Stimulated activated CD4-positive, alpha-beta T cell treated with anti-CD3 and anti-CD28 coated beads, Interleukin-4, amount 100 ng/mL, for 4 hours (primary cell): ENCODE measurements at places on chromosomes 7 and 10.

DNA sequence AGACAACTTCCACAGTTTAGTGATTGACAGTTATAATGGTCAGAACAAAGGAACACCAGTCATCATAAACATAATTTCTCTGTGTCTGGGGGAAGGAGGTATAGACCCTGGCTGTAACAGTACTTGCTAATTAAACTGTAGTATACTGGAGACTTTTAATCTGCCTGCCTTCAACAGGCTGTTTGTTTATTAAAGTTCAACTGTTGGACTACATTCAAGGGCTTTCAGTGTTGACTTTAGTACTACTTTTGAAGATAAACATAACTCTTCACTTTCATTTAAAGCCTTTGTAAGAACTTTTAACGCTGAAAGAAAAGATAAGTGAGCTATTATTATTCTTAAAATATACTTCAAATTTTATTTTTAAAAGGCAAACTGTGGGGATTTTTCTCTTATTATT lies 15.5 kb upstream of the PTTG1IP2 start:
- DNase-seq, result no peak

DNA sequence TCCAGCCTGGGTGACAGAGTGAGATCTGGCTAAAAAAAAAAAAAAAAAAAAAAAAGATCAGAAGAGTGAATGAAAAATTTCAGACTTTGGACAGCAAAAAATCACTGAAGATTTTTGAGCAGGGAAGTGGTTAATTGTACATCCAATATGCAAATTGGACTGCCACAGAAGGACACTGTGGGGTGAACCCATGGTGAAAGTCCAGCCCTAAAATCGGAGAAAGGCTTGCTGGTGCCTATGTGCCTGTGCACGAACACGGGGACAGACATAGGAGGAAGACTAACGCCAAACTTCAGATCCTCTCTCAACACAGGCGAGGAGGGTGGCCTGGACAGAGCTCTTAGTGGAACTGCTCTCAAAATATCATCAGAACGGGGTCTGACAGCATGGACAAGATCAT lies 65.5 kb downstream of the FAM171A1 start:
- DNase-seq, result no peak

DNA sequence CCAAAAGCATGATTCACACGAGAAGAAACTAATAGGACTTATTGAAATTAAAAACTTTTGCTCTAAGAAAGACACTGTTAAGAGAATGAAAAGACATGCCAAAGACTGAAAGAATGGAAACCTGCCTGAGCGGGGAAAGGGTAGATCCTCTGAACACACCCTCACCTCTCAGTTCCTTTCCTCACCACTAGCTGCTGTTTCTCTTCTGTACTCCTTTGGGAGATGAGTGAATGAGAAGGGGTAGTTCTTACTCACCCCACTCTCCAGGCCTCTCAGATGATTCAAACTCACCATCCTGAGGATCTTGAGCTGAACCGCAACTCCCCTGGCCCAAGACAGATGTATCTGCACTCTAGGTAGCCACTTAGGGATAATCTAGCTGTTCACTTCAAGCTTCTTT lies 41.9 kb downstream of the IQUB start:
- DNase-seq, result no peak

DNA sequence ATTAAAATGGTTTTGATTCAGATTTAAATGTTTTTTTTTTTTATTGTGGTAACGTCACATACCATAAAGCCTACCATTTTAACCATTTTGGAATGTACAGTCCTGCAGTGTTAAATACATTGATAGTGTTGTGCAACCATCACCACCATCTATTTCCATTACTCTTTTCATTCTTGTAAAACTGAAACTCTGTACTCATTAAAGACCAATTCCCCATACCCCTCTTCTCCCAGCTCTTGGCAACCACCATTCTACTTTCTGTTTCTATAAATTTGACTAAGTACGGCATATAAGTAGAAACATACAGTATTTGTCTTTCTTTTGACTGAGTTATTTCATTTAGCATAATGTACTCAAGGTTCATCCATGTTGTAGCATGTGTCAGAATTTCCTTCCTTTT lies 96.2 kb downstream of the EXOC4 start:
- DNase-seq, result no peak

DNA sequence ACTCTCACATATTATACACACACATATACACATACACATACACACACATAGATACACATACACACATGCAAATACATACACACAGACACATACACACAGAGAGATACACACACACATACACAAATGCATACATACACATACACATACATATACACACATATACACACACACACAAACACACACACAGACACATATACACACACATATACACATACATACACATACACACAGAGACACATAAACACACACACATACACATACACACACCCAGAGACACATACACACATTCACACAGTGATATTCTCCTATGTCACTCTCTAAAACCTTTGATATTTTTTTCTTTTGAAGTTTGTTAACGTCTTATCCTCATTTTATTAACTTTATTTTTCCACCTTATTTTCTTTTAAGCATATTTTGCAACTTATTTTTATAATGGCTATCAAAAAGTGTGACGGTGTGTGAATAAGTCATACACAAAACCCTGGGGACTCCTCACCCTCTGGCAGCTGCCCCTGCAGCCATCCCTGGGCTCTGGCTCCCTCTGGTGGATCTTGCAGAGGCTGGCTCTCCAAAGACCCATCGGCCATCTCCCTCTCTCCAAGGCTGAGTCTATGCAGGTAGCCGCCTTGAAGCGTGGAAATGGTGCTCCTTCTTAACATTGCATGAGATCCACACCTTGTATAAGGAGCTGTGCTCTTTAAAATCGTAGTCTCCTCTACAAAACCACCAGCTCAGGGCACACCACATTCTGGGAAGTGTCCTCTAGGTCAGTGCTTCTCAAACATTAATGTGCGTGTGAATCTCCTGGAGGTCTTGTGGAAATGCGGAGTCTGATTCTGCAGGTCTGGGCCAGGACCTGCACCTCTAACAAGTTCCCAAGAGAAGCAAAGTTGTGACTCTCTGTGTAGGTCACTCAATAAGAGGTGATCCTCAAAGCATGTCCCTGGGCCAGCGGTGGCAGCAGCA lies 4.1 kb upstream of the C10orf120 start:
- peak; percentile 40 for DNase-seq

GRCh38 chr10:31171402-31172083 lies 139.9 kb upstream of the ZNF438 start:
- DNase-seq, result no peak

- no peak for DNase-seq
Measured at GRCh38 chr10:6030217-6030616, 31.9 kb downstream of the IL2RA start.

GRCh38 chr10:73807471-73807870 lies 3.9 kb downstream of the NDST2 start:
- DNase-seq, result no peak

DNA sequence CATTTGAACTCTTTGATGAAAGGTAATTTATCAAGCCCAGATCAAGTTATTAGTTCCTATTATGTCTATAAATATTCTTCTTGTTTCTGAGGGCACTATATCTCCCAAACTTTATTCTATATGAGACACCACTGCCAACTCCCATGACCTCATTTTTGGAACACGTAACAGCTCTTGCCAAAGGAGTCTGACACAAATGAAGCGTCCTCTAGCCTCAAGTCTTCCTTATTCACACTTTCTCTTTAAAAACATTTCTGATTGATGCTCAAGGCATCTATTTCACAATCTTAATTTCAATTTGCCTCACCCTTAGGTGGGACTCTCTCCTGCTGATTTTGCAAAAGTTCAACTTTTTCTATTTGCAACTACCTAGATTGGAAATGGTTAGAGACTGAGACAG lies 848.4 kb downstream of the GATA3 start:
- no peak for DNase-seq

DNA sequence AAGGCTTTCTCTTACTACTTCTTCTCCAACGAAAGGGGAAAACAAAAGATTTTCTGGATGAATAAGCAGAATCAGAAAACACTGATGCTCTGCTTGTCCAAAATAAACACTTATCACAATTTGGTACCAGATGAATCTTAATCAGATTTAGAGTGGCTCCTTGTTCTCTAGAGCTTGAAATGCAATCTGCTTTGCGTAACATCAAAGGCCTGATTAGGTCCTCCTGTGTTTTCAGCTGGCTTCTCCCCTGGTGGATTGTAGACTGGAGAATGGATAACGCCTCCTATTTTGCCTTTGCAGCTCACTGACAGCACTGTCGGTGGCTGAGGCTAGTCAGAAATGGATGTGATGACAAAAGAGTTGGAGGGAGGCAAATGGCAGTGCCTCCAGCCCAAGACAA lies 91.2 kb downstream of the FAM13C start:
- DNase-seq, result no peak

DNA sequence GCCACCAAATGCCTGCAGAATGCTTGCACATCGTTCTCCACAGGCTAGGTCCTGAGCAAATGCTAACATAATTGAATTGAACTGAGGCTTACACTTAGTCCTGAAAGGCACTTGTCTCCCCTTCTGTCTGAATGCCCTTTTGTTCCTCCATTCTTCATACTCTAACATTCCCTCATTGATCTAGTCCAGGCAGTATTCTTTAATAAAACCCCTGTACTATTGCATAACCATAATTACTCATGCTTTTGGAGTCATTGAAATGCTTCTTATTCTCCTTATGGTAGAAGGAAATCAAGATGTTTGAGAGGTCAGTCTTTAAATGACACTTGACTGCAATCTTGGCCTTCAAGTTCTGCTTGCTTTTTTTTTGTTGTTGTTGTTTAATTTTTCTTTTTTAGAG lies 7.1 kb downstream of the PI4K2A start:
- DNase-seq, result no peak

- DNase-seq, result no peak
Measured at GRCh38 chr7:34750209-34750608, 92.2 kb downstream of the NPSR1 start.

DNA sequence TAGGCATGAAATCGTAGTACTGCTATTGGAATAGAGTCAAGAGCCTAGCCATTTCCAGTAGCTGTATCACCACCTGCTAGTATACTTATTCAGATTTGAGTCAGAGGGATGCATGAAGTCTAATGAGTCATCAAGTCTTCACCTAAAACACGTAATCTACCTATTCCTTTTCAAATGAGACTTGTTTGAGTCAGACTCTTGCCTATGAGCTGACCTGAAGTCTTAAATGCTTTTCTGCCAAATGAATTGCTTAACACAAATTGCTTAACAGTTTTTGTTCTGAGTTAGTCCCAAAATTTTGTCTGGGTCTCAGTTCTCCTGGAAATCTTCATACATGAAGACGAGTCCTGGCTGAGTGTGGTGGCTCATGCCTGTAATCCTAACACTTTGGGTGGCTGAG lies 165.2 kb downstream of the GNAT3 start:
- DNase-seq, result no peak

DNA sequence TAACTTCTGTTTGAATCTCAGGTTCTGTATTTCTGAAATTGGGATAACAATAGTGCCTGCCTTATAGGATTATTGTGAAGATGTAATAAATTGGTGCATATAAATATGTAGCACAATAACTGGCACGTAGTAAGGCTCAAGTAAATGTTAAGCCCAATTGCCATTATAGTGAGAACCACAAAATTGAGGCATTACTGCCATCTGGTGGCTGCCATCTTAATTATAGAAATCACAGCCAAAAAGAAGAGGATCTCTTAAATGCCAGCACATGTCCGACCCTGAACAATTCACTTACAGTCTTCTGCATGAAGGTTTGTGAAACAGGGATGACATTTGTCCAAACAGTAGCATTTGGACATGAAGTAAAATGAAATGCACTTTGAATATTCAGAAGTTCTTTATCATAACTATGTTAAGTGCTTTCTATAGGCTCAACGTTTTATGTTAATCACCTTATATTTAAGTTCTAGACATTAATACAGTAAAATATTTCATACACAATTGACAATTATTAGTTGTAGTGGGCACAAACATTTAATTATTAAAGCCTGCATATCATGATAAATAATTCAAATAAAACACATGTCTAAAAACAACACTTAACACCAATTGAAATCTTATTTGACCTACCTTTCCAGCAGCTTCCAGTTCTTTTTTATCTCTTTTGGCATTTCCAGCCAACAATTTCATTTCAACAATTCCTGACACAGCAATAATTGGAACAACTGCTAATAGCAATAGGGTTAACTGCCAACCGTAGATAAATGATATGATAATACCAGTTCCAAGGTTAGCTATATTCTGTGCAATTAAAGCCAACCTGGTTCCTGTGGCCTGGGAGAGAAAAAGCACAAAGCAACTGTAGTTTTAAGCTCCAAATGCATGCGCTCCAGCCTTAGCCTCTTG lies 58.5 kb downstream of the ABCB4 start:
- peak; percentile 36 for DNase-seq

GRCh38 chr10:13366891-13367290 lies 18.8 kb upstream of the SEPHS1 start:
- no peak for DNase-seq

- DNase-seq, result no peak
Measured at GRCh38 chr7:23918856-23919255, 208.8 kb downstream of the STK31 start.

DNA sequence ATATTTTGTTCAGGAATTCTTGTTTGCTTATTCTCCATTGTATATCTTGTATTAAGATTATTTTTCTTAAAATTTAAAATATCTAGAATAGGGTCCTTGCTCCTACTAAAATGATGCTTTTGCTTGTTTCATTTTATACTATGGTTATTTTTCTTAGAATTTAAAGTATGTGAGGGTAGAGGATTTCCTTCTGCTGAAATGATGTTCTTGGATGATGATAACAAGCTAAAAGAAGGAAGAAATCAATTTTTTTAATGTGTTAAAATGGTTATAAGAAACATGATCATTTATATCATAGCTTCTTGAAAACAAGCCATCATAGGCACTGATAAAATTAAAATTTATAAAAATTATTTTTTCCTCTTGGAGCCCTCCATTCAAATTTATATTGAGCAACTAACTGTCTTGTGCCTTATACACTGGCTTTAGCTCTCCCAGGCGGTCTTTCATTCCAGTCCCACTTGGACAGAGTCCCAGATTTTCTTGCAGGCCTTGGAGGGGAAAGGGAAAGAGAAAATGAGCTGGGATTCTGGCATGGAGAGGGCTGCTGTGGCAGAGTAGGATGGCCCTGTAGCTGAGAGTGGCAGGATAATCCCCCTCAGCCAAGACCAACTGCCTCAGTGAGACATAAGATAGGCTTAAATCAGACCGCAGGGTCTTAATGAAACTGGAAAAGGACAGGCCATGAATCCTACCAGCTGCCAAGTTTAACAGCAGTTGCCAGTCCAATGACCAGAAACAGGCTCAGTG lies 60.2 kb downstream of the DNAJB9 start:
- DNase-seq, result no peak

GRCh38 chr10:110423650-110424049 lies 74.1 kb upstream of the DUSP5 start:
- DNase-seq, result no peak

DNA sequence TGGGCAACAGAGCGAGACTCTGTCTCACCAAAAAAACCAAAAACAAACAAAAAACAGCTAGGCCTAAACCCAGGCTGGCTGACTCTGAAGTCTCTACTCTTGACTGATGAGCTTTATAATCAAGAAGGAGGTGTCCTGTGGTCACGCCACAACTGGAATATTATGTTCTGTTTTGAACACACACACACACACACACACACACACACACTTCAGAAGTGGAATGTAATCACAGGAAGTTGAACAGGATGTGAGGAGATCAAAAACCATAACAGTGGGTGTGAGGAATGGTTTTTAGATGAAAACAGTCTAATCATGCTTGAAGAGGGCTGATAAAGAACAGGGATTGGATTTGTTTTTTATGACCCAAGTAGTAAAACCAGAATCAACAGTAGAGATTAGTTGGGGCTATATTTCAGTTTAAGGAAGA lies 51.1 kb upstream of the IL6 start:
- no peak for DNase-seq

- DNase-seq, result no peak
Measured at GRCh38 chr10:87651801-87652200, 7.9 kb upstream of the PAPSS2 start.

GRCh38 chr10:97016728-97017473 lies 168.9 kb downstream of the SLIT1 start:
- DNase-seq, result no peak
